T1000 (cell line): ENCODE measurements at places on chromosomes 1 and 21.

DNA sequence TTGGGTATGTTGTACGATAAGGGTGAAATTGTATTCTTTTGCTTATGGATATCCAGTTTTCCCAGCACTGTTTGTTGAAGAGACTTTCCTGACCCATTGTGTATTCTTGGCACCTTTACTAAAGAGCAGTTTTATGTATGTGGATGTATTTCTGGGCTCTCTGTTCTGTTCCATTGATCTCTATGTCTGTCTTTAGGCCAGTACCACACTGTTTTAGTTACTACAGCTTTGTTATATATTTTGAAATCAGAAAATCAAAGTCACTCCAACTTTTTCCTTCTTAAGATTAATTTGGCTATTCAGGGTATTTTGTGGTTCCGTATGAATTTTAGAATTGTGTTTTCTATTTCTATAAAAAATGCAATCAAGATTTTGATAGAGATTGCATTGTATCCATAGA, 62.8 kb upstream of the C1orf146 start:
- DNase-seq = no peak

- DNase-seq = no peak
Measured at GRCh38 chr1:161949548-161949947, 74.1 kb downstream of the OLFML2B start.

- DNase-seq = no peak
Measured at GRCh38 chr1:151984313-151984956, 9.2 kb downstream of the S100A10 start.

- no peak for DNase-seq
Measured at GRCh38 chr1:40855513-40855912, 6.7 kb downstream of the CITED4 start.

DNA sequence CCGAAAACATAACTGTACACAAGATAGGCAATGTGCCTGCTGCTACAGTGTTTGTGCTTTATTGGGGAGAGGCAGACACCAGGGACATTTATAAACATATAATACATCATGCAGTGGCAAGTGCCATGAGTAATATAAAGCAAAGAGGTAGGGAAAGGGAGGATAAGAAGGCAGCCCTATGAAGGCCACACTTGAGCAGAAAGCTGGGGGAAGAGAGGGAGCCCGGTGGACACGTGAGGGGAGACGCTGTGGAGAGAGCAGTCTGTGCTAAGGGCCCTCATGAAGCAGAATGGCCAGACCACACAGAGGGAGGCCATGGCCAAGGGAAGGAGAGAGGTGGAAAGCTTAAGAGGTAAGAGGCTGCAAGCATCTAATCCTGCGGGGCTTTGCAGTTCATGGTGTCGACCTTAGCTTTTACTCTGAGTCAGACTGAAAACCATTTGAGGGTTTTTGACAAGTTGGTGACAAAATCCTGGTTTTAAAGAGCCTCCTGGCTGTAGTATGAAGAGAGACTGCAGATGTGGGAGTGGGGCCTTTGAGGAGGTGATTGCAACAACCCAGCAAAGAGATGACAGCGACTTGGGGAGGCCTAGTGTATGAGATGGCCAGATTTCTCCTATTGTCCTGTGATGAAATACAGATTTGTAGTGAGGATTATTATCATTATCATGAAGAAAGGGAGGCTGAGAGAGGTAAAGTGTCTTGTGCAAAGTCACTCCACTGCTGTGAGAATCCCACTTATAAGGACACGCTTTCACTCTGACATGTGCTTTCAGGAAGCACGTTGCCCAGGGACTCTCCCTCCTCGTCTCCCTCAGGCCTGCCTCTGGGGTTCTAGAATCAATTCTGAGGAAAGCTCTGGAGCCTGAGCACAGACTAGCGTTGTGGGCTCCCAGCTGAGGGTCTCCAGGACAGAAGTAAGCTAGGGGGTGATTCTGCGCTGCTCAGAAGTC, 192.9 kb downstream of the RHOU start:
- no peak for DNase-seq

DNA sequence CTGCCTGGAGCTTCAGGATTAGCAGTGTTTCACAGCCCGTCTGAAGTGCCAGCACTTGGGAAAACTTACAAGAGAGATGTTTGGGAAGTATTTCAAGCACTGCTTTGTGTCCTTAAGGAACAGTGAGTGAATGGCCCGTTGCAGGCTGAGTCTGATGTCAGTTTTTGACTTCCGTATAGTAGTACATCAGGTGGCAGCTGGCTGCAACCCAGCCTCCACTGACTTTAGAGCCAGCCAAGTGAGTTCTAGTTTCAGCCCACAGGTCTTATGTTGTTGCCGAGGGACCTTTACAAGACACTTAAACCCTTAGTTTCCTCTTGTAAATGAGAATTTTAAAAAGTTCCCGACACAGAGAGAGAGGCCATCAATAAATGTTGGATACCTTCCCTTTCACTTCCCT, 35.0 kb downstream of the UCK2 start:
- no peak for DNase-seq

DNA sequence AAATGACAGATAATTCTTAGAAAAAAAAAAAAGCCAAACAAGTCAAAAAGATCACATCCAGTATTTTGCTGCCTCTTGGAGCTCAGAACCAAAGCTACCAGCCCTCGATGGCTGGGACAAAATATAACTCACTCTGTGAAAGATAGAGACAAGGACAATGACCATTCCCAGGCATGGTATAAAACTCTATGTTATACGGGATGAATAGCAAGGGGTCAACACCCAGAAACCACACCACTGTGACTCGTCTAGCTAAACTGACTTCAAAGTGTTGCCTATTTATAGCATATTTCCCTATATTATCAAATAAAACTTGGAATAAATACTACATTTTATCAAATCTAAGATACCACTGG, 10.1 kb downstream of the TMEM63A start:
- DNase-seq = no peak

- peak; percentile 70 for DNase-seq
Measured at GRCh38 chr1:7117399-7118281, 332.4 kb downstream of the CAMTA1 start.

- no peak for DNase-seq
Measured at GRCh38 chr1:200096774-200097173, 69.3 kb downstream of the NR5A2 start.

- no peak for DNase-seq
Measured at GRCh38 chr1:43305926-43306687, 5.3 kb downstream of the TIE1 start.

- no peak for DNase-seq
Measured at GRCh38 chr1:197659171-197659570, 116.1 kb downstream of the DENND1B start.

GRCh38 chr1:226821719-226822085, 48.7 kb upstream of the PSEN2 start:
- no peak for DNase-seq

- DNase-seq = no peak
Measured at GRCh38 chr1:235945775-235946570, 79.3 kb upstream of the LYST start.

- DNase-seq = no peak
Measured at GRCh38 chr1:6783221-6783620, 2.0 kb upstream of the CAMTA1 start.

- no peak for DNase-seq
Measured at GRCh38 chr1:55285834-55286233, 70.7 kb upstream of the USP24 start.

GRCh38 chr1:84006591-84006990, 7.7 kb upstream of the TTLL7 start:
- DNase-seq = no peak

DNA sequence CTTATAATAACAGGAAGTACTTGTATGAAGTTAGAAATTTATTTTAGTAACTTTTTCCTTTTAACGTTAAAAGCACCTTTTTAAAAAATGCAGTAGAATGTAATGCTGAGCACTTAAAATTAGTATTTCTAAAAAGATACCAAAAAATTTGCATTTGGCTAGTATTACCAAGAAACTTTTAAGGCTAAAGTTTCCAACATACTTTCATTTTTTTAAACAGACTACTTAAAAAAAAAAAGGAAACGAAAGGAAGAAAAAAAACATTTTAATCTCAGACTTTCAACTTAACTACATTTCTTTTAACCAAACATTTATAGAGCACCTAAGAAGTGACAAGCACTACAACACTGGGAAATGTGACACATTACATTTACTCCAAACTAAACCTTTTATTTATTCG, 2.8 kb downstream of the ARID4B start:
- DNase-seq = no peak

GRCh38 chr21:33015756-33016155, 10.0 kb upstream of the OLIG2 start:
- no peak for DNase-seq

GRCh38 chr1:226706684-226707083, 32.4 kb downstream of the ITPKB start:
- DNase-seq = no peak

GRCh38 chr1:197763307-197763706, 12.0 kb downstream of the DENND1B start:
- DNase-seq = no peak

DNA sequence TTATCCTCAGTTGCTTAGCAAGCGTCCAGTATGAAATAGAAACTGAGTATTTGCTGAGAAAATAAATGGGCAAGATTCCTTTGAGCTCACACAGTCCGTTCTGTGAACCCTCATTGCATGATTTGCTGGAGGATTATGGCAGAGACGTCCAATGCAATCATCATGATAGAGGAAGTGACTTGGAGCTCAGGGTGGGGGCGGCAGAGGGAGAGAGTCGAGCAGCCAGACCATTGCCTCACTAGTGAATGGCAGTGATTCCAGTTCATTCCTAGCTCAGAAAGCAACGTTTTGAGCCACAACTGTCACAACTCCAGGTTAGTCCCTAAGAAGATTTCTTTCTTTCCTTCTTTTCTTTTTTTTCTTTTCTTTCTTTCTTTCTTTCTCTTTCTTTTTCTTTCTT, 27.5 kb upstream of the COL9A2 start:
- no peak for DNase-seq

DNA sequence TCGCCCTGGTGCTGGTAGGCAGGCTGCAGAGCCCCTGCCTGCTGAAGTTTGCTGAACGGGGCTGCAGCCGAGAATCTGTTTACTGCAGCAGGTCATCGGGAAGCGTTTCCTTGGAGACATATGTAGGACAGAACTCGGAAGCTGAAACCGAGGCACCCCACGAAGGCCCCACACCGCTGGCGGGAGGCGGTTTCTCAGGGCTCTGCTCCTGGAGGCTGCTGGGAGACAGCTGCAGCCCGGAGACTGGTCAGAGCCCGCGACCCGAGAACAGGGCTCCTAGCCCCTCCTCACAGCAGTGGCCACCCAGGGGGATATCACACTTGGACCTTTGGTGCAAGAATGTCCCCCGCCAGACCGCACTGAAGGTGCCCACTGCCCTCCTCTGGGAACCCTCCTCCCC, 12.7 kb upstream of the PLCH2 start:
- no peak for DNase-seq

DNA sequence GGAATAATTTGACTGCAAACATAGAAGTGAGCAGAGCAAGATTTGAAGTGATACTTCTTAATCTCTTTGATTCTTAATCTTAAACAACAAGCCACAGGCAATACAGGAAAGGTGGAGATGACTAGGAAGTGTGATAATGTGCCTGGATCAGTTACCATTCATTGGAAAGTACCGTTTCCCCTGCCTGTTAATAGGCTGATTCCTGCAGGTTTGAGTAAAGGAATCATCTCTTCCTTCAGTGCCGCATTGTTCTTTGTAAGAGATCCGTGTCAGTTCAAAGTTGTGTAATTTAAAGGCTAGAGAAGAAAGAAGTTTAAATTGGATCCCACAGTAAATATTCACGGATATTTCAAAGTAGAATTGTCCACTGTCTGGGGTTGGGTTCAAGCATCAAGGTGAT, 43.5 kb upstream of the BCL10 start:
- DNase-seq = no peak

- peak; percentile 38 for DNase-seq
Measured at GRCh38 chr1:93814059-93814794, 64.8 kb downstream of the DNTTIP2 start.

DNA sequence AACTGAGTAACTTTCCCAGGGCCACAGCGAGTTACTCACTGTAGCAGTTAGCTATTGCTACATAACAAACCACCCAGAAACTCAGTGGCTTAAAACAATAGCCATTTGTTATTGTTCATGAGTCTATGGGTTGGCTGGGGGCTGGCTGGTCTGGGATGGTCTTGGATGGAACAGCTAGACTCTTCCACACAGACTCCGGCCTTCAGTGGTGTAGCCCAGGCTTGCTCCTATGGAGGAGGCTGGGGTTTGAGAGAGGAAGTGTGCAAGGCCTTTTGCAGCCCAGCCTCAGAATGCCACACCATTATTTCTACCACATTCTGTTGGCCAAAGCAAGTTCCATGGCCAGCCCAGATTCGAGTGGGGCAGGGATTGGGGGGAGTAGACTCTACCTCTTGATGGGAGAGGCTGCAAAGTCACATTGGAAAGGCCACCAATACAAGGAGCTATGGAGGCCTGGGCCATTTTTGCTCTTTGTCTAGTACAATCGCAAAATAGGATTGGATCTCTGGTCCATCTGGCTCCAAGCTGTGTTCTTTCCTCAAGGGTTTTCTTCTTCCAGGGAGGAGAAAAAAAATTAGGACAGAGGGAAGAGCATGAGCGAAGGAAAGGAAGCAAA, 37.5 kb upstream of the TTC22 start:
- DNase-seq = no peak

DNA sequence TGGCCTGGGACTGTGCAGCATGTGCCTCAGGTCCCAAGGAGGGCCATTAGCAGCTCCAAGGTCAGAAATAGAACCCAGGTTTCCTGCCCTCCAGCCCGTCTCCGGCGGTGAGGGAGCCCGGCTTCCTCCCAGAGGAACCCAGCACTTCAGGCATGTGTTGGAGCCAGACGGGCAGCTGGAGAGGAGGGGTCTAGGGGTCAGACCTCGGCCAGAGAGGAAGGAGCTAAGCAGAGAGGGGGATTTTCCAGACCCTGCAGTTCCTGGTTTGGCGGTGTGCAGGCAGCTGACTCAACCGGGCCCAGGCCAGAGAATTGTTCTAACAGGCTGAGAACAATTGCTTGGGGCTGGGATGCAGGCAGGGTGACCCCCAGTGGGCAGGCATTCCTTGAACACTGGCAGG, 37.1 kb downstream of the HSPG2 start:
- DNase-seq = no peak

DNA sequence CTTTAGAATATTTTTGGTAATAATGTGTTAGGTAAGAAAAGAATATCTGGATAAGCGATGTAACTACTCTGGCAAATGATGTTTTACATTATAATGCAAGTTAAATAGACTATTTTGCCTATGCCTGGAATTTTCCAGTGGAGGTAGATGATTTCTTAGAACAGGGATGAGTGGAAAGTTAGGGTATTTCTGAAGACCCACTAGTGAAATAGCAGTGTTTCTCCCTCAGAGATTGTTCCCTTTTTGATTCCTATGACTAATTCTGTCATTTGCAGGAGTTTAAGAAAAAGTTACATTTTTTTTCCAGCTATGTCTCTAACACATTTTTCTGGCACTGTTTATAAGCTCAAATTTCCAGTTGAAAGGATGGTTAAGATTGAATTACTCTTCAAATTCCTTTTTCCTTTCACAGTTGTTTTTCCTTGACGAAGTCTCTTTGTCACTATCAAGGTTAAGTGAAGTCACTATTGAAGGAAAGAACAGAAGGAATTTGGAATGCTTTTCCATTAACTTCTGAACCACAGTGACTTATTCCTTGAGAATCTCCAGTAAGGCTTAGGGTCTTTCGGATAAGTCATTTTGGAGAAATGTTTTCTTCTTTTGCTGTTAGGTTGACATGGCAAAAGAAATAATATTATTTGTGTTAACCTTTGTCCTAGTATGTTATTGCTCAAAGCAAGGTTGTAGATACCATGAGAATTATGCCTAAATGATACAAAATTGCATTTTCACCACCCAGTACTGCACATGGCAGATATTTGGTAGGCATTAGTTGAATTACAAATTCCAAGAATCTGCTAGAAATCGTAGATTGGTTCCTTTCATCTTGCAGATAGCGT, 42.9 kb upstream of the ZNF326 start:
- no peak for DNase-seq
